T-cell (primary cell): ENCODE measurements at places on chromosomes 6 and 20. TPM values are rescaled to one million over a fixed set of nuclear protein-coding genes. Genes with fewer than 3 reads are reported as not detected.

GRCh38 chr6:162404951-162405350 is 322.6 kb downstream of the PRKN start:
- no peaks in the 10 kb centered on the region for H3K27me3 ChIP-seq
- DNase-seq, result no peak
- no peak overlapping the region for H3K4me3 ChIP-seq
- H3K4me1 ChIP-seq, result no peaks in the 10 kb centered on the region
- H3K27ac ChIP-seq, result no peak overlapping the region

DNA sequence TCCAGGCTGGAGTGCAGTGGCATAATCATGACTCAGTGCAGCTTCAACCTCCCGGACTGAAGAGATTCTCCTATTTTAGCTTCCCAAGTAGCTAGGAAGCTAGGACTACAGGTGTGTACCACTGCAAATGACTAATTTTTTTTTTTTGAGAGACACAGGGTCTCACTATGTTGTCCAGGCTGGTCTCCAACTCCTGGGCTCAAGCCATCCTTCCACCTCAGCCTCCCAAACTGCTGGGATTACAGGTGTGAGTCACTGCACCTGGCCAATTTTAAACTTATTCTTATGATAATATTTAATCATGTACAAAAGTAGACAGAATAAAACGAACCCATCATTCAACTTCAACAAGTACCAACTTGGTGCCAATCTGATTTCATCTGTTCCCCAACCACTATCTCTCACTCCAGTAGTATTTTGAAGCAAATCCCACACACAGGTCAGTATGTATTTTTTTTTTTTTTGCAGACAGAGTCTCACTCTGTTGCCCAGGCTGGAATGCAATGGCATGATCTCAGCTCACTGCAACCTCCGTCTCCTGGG is 32.5 kb downstream of the BCL2L1 start:
- H3K4me1 ChIP-seq, result peaks cover 20% of the 10 kb centered on the region
- no peak overlapping the region for H3K4me3 ChIP-seq
- no peak for DNase-seq
- H3K27ac ChIP-seq, result no peak overlapping the region

Gene OOEP
- 0.93 TPM for total RNA-seq

- no peak overlapping the region for H3K27ac ChIP-seq
- H3K36me3 ChIP-seq, result no peaks in the 10 kb centered on the region
- no peak for DNase-seq
- no peaks in the 10 kb centered on the region for H3K4me1 ChIP-seq
- no peaks in the 10 kb centered on the region for H3K27me3 ChIP-seq
Measured at GRCh38 chr6:64522859-64523258, 887.3 kb downstream of the PHF3 start.
